ENCODE measurements at places on chromosomes 12 and 14. TPM values are rescaled to one million over a fixed set of nuclear protein-coding genes. Genes with fewer than 3 reads are reported as not detected.

The TGM1 gene
- total RNA-seq: 2.2 TPM

The GPR162 gene
- 3.0 TPM for total RNA-seq

The CARMIL3 gene
- 1.9 TPM for total RNA-seq

The PAX9 gene
- total RNA-seq: not detected

The KERA gene
- not detected for total RNA-seq

The IFI27 gene
- total RNA-seq: 124 TPM

The KCNJ8 gene
- 3.0 TPM for total RNA-seq

DNA sequence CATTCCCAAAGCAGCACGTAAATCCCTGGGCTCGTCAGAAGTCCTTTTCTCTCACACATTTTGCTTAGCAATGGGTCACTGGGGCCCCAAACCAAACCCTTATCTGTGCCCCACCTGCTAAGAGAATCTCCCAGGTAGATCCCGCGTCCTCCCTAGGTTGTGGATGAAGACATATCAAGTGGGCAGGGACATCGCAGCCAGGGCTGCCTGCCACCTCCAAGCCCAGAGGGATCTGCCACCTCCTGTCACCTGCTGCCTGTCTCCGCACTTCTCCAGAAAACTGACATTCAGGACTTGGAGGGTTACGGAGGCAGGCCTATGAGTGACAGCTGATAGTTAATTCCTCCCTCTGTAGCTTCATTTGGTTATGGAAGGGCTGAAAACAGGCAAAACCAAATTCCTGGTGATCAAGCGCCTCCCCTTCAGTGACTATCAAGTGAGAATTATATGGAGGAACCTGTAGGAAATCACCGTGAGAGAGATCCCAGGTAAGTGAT, 19.5 kb downstream of the BCL11B start:
- no peak for DNase-seq

DNA sequence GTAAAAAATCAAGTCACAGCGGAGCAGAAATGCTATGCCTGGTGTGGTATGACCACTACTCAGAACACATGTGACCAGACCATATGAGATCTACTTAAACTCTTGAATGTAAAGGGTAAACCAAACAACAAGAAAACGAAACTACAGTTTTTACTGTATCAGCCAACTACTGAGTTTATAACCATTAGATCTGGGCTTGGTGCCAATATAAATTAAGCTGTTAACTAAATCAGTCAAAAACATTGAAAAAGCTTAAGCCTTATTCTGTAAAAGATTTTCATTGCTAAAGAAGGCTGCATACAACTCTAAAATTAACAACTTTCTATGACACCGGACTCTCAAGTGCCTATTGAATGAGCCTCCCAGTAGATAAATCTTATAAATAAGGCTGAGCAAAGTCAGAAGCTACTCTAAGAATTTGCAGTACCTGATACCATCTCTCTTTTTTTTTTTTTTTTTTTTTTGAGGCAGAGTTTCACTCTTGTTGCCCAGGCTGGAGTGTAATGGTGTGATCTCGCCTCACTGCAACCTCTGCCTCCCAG, 35.4 kb downstream of the SPTLC2 start:
- no peak for DNase-seq

DNA sequence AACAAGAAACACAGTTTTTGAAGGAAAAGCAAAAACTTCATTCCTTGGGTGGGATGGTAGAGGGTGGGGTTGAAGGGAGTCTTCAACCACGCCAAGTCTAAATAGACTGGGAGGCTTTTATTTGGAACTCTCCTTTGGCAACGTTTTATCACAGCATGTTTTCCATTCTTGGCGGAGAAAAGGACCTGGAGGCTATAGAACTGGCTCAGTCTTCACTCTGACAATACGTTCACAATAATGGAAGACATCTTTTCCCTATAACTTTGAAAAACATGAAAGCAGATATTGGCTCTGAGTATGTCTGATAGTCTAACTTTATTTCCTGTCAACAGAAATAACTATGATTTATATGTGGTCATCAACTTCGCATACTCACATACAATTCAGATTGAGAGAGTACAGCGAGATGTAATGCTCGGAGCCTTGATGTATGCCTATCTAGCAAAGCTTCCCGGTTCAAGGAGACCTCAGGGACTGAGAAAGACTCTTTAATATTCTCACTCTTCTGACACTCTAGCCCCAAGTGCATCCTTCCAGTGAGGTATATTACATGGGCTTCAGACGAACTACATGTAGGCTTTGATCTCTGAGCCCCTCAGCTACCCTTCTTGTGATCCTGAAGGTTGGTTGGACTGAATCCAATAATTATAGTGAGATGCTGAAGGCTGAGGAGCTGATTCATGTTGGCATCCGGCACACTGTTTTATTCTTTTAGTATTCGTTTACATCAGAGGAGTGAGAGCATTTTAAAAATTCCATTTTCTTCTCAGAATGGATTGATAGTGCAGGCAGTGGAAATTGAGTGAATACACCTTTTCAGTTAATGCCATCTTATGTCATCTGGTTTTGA, 14.0 kb downstream of the TMEM30B start:
- no peak for DNase-seq

DNA sequence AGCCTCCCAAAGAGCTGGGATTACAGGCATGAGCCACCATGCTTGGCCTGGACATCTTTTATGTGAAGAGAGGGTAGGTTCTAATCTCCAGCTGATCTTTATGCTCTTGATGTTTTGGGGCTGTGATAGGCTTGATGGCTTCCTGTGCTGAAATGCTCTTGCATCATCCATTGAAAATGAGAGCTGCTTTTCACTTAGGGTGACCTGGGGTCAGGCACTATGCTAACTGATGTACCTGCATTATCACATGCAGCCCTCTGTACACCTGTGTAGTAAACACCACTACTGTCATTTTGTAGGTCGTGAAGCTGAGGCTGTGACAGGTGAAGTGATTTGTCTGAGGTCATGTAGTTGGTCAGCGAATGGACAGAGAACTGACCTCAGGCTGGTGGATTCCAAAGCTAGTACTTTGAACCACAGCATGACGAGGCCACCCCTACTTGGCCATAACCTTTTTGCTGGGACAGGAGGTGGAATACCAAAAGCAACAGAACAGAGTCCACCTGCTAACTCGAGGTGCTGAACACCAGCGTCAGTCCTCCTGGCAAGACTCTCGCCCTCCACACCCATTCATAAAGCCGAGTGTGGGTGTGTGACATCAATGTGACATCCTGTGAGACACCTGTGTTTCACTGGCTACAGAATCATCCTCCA, 69.1 kb downstream of the C12orf75 start:
- DNase-seq: peak; percentile 33

- no peak for DNase-seq
Measured at GRCh38 chr14:76201162-76201561, 49.4 kb downstream of the GPATCH2L start.

DNA sequence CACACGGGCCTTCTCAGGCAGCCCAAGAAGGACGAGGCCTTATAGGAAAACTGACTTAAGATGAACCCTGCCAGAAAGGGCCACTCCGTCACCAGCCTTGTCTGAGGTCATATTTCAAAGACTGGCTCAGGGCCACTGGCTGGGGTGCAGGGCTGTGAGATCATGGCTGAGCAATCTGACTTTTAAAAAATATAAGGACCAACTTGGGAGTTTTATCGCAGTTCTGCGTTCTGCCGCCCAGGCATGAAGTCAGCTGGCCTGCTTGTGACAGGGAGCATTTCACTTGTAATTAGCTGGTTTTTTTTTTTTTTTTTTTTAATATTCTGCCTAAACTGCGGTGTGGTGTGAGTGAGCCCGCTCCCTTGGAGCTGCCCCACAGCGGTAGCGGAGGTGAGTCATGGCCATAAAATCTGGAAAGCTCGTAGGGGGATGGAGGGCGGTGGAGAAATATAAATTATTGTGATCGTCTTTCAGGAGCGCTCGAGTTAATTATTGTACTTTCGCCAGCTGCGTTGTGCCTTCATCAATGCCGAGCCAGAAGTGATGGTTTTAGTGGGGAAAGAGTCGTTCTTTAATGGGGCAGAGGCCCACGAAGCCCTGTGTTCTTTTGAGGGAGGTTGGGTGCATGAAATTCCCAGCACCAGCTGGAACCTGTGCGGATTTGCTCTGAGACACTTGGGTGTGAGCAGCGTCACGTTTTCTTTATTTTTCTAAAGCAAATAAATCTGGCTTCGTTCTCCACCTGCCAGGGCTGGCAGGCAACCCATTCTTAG, 231.9 kb downstream of the C12orf75 start:
- peak; percentile 31 for DNase-seq

- no peak for DNase-seq
Measured at GRCh38 chr14:101247842-101248725, 313.2 kb upstream of the DIO3 start.

DNA sequence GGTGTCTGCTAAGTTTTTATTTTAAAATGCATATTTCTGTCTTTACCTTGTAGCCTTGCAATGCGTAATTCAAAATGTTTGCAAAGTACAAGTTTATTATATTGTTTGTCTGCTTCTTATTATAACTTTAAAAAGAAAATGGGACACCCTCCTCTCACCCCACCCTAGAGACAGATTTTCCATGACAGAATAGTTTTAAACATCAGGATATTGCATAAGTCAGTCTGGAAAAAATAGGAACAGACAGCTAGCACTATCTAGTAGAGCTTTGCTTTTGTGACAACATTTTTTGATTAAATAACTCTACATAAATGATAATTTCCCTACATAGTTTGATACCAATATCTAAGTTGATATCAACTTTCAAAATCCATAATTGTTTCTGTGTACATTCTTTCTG, 71.3 kb downstream of the PDE3A start:
- DNase-seq: no peak

GRCh38 chr12:67355428-67356379, 86.5 kb downstream of the CAND1 start:
- no peak for DNase-seq

- DNase-seq: peak; percentile 28
Measured at GRCh38 chr12:120361506-120362208, 7.3 kb downstream of the MSI1 start.

DNA sequence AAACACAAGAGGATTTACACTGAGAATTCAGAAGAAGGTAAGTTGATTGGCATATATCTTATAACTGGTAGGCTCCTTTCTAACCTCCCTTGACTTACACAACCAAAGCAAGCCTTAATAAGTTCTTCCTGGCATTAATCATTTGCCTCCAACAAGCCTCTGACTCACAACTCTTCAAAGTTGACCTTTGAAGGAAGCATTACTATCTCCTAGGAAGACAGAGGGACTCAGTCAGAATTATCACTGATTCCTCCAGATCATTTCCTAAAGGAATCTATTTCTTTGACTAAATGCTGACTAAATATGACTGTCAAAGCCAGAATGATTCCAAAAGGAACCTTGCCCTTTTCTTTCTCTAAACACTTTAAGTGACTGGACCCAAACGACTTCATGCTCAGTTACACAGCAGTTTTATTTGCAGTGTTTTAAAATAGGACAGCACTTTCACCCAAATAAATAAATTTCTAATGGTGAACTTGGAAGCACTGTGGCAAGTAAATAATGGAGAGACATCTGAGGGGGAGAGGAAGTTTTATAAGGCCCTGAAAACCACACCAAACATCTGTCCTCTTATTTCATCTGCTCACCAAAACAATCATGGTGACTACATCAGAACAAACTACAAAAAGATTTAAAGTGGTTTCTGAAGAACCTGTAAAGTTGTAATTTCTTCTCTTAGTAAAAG, 128.2 kb downstream of the KLHL28 start:
- DNase-seq: no peak

GRCh38 chr12:132445884-132446632, 43.9 kb upstream of the FBRSL1 start:
- DNase-seq: peak; percentile 67

- no peak for DNase-seq
Measured at GRCh38 chr12:96585977-96586376, 96.6 kb downstream of the CFAP54 start.

- no peak for DNase-seq
Measured at GRCh38 chr12:132376464-132376830, 47.1 kb upstream of the GALNT9 start.

GRCh38 chr12:5200278-5201087, 156.8 kb downstream of the KCNA5 start:
- DNase-seq: peak; percentile 46

GRCh38 chr14:23605931-23606585, 27.5 kb upstream of the JPH4 start:
- DNase-seq: no peak

DNA sequence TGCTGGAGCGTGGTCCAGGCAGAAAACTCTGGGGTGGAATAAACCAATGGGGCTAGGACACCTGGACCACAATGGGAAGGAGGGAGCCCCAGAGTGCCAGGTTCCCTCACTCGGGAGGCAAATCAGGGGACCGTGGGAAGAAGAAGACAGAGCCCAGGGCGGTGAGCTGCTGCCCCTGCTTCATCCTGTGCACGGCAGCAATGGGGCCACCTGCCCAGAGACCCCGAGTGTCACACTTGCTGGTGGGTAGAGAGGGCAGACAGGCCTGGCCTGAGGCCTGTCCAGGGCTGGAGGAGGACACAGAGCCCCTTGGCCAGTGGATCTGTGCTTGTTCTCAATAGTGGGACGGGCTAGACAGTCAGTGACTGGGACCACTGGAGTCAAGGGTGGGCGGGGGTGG, 58.2 kb downstream of the DIO3 start:
- DNase-seq: no peak

- no peak for DNase-seq
Measured at GRCh38 chr12:11568155-11568761, 81.2 kb upstream of the ETV6 start.

- no peak for DNase-seq
Measured at GRCh38 chr14:78595797-78596196, 425.6 kb downstream of the NRXN3 start.

- no peak for DNase-seq
Measured at GRCh38 chr12:31773867-31774266, 45.0 kb upstream of the AMN1 start.

GRCh38 chr14:36755756-36756155, 94.1 kb downstream of the PAX9 start:
- DNase-seq: no peak

GRCh38 chr12:102965281-102966155, 8.0 kb downstream of the ASCL1 start:
- DNase-seq: no peak

GRCh38 chr14:96066976-96067375, 27.8 kb downstream of the C14orf132 start:
- no peak for DNase-seq

DNA sequence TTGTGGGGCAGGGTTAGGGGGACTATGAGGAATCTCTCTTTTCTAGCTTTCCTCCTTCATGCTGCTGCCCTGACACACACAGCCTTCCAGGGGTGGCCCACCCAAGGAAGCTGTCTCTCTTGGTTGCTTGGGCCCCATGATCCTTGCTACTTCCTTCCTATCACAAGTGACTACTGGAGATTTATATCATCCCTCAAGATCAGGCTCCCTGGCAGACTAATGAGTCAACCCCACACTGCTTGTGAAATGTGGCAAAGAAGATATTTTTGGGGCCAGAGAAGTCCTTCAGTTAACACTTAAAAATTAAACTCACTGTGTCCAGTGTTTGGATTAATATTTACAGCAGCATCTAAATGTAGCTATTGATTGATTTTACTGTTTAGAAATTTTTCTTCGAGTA, 1.5 kb downstream of the OR4E1 start:
- no peak for DNase-seq

- DNase-seq: no peak
Measured at GRCh38 chr12:12600659-12601058, 11.0 kb upstream of the CREBL2 start.

GRCh38 chr14:49879646-49880204, 13.2 kb upstream of the ARF6 start:
- DNase-seq: peak; percentile 70
